BJ (cell line): ENCODE measurements at places on chromosomes 1 and 21.

DNA sequence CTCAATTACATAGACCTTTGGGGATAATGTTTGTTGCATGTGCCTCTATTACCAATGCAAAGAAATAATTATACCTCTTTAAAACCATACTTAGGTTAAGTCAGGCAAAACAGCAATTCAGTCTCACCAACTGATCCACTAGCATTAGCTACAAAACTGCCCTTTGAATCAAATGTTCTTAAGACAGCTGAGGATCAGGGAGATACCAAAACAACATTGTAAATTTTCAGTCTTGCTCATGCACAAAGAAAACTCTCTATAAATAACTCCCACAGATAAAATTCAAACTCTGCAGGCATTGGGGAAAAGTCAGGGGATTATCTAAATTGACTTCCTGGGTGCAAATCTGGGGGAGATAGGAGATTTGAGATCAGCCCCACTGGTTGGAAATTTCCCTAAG lies 100.9 kb upstream of the DPT start:
- DNase-seq: no peak

DNA sequence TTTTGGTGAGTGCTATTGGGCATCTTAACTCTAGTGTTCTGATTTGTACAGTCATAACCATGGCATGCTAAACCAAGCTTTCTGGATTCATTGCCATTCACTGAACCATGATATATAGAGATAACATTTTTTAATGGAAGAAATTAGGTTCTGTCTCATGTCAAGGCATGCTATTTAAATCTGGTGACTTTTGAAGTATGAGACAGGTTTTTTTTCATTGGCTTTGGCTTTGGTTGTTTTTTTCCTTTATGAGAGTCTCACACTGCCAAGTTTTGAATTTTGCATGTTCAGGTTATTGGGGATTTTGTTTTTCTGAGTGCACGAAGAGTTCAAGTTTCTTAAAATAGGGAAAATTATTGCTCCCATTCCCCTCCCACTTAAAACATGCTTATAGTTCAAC lies 141.3 kb upstream of the ADAMTS5 start:
- peak; percentile 25 for DNase-seq

GRCh38 chr1:239125027-239125426 lies 261.3 kb upstream of the CHRM3 start:
- no peak for DNase-seq

GRCh38 chr1:27603681-27604578 lies at the start of gene AHDC1:
TSS of gene AHDC1 (minus strand) at chr1:27604144. CDS start at chr1:27552115, 52,029 bp downstream.
- DNase-seq: no peak

DNA sequence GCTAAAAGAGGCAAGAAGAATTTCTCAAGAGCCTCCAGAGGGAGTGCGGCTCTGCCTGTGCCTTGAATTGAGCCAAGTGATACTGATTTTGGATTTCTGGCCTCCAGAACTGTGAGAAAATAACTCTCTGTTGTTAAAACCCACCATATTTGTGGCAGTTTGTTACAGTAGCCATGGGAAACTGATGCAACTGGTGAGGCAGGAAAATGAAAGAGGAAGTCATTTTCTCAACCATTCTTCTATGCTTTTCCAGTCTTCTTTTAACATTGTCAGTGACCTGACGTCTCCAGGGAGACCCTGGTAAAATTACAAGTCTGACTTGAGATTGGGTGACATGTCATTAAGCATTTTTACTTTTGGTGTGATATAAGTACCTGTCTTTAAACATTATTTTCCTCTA lies 5.8 kb downstream of the OR6P1 start:
- DNase-seq: no peak

DNA sequence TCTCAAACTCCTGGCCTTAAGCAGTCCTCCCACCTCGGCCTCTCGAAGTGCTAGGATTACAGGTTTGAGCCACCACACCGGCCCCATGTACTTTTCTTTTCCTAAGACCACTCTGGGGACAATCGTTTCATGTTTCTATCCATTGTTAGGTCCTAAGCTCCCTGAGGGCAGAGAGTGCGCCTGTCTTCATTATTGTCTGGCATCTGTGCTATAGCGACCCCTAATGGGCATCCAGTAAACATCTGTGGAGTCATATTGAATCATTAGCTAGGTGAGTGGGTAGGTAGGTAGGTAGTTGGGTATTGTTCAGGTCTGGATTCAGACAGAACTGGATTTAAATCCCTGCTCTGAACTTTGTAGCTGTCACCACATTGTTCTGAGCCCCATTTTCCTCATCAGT lies 66.1 kb downstream of the TMEM53 start:
- no peak for DNase-seq

DNA sequence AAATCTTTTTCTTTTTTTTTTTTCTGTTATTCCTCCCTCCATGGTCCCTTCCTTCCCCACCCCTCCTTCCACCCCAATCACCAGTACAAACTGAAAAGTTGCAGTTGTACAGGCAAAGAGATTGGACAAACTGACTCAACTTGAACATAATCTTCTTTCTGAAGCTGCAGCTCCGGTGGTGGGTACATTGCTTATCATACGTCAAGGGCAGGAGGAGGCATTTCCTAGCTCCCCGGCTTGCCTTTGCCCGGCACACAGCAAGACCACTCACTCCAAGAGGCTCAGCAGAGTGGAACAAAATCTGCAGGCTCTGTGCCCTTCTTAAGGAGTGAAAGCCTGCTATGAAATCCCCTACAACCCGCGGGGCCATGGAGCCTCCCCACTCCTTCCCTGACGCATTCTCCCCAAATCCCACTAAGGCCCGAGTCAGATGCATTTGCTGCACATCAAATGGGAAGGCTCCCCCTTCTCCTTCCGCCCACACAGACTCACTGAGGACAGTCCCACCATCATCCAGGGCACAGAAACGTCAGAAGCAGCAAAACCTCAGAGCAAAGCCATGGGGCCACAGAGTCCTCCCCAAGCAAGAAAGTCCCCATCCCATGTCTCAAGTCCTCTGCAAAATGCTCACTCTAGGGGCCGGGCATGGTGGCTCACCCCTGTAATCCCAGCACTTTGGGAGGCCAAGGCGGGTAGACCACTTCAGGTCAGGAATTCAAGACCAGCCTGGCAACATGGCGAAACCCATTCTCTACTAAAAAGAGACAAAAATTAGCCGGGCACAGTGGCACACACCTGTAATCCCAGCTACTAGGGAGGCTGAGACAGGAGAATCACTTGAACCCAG lies 45.9 kb downstream of the SYF2 start:
- DNase-seq: no peak

DNA sequence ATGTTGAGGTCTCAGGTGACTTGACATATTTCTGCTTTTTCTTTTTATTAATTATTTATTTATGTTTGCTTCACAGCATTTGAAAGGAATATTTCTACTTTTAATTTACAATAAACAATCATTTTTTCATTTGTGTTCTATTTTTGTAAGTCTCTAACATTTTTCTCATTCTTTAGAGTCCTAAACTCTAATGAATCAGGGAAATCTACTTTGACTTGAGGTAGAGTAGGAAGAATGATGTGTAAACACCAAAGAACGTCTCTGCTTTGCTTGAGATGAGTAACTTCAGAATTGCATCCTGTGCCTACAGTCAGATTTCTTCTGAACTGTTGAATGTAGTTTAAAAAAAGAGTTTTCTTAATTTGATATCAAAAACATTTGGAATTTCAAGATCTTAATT lies 65.2 kb downstream of the CNST start:
- peak; percentile 46 for DNase-seq

GRCh38 chr1:85334962-85335361 lies 58.5 kb upstream of the BCL10 start:
- DNase-seq: no peak

DNA sequence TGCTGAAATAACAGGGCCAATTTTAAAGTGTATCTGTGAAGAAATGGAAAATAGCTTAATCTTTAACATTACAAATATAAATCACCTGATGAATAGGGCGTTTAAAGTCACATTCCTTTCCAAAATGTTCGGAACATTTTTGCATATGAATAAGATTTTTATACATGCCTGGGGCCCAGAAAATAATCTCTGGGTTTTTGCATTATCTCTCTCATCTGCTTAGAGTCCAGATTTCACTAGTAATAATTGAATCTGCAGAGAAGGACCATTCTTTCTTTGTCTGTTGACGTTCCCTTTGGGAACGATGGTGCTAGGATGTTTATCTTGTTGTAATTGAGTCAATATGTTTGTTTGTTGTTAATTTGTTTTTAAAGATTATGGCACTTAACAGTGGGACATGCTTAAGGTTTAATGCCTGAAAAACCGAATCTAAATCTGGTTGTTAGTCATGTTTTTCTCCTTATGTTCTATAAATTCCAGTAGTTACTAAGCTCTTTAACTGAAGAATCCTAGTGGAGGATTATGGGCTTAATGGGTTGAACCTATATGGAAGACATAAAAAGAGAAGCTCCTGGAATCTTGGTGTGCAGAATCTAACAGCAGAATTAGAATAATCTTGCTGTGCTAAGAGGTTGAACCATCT lies 140.6 kb downstream of the VPS13D start:
- no peak for DNase-seq

DNA sequence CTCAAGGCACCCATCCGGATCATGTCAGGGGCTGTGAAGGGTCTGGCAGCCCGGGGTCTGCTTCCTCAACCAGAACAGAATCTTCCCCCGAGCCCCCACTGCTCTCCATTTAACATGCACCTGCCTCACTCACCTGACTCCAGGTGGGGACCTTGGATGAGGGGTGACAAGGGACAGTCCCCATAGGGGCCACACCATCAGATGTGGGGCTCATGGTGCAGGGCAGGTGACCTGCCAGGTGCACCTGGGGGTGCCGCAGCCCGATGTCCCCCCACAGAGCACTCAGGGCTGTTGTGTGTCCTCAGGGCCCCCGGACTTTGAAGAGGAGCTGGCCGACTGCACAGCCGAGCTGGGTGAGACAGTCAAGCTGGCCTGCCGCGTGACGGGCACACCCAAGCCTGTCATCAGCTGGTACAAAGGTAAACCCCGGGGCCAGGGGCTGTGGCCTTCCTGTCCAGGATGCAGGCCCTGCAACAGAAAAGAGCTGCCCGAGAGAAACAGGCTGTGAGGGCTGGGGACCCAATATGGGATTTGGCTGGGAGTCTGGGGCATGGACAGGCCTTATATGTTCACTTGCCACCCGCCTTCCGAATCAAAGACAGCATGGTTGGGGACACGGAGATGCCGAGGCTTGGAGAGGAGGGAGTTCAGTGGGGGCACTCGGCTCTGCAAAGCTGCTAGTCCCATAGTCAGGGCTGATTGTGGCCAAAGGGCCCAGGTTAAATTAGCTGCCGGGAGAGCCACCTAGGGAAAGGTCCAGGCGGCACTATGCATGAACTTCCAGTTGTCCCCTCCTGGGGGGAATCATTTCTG lies 64.6 kb downstream of the TRIM11 start:
- no peak for DNase-seq

DNA sequence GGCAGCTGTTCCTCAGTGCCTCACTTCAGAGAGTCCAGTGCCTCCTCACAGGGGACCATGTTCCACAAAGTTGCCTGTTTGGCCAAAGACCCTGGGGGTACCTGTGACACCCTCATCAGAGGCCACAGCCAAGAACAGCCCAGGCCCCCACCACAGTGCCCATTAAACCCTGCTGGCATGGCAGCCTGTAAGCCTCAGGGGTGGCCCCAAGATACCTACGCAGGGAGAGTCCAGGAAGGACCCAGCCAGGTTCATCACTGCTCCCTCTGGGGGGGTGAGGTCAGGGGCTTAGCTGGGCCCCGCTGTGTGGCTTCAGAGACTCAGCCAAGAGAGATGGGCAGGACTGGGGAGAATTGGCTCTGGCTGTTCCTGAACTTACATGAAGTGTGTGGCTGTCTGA lies 19.1 kb upstream of the PRDM16 start:
- DNase-seq: no peak

GRCh38 chr1:222843469-222844410 lies 28.9 kb downstream of the DISP1 start:
- no peak for DNase-seq

DNA sequence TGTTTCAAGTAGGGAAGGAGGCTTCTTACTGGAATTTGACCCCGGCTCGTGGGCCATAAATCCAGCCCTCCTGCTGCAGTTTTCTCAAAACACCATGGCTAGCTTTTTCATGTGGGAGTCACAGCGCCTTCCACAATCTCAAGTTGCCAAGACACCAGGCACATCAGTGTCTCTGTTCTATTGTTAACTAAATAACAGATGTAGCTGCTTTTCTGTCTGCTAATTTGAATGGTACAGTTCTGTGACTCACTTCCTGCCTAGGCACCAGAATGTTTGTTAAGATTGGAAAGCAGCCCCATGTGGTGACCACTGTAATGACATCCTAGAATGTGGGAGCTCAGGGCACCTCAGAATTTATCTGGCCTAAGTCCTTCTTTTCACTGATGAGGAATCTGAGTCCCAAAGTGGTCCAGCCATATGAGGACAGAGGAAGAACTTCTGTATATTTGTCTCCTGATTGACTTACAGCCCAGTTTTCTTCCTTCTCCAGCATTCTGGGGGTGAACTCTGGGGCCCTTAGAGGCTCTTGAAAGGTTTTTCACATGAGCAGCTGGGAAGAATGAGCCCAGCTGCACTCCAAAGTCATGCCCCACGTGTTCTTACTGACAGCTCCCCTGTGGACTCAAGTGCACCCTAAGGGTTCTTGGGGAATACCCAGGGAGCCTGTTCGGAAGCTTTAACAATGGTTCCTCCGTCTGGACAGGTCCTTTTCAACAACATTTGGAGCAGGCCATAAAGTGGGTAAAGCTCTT lies 27.5 kb downstream of the TRIM45 start:
- no peak for DNase-seq

GRCh38 chr1:205147191-205147835 lies 25.5 kb upstream of the RBBP5 start:
- DNase-seq: peak; percentile 39

DNA sequence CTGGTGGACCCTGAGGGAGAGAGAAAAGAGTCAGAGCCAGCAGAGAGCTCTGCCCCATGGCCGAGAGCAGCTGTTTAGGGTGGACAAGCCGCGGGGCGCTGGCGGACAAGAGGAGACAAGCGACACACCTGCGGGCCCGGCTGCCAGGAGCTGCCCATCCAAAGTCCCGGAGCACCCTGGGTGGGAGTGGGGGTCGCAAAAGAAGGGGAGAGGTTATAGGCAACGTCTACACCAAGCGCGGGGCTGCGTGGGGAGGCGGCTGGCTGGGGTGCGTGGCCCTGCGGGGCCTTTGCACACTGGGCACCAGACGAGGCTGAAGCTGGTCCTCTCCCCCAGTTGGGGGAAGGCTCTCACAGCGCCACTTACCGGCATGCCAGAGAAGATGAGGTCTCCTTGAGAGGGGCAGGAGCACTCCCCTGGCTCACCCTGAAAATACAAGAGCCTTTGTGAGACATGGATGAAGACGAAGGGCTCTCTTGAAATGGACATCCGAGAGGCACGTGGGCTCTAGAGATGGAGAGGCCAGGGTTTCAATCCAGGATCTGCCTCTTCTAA lies 24.1 kb downstream of the COL16A1 start:
- DNase-seq: no peak

- DNase-seq: no peak
Measured at GRCh38 chr1:229105109-229105508, 165.8 kb upstream of the RAB4A start.
